ENCODE measurements at places on chromosomes 6 and 20.

GRCh38 chr6:112154711-112155110 lies 67.3 kb downstream of the FAM229B start:
- H3K4me1 ChIP-seq = no peaks in the 10 kb centered on the region
- no peaks in the 10 kb centered on the region for H3K36me3 ChIP-seq
- no peak overlapping the region for H3K27ac ChIP-seq
- peaks cover 15% of the 10 kb centered on the region for H3K27me3 ChIP-seq

DNA sequence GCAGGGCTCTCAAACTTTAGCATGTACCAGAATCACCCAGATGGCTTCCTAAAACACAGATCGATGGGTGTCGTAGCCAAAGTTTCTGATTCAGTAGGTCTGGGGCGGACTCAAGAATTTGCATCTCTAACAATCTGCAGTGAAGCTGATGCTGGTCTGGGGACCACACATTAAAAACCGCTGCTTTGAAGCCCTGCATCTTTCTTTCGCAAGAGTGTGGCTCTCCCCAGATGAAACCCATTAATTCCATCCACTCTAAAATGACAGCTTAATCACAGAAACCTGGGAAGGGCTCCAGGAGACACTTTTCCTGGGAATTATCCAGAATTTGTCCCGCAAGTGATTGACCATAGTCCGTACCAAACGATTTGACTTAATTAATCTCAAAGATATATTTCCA lies 319.8 kb upstream of the PLCB4 start:
- H3K36me3 ChIP-seq = no peaks in the 10 kb centered on the region
- no peaks in the 10 kb centered on the region for H3K27me3 ChIP-seq
- H3K4me3 ChIP-seq = no peak overlapping the region
- no peaks in the 10 kb centered on the region for H3K4me1 ChIP-seq
- no peak overlapping the region for H3K27ac ChIP-seq
- no peak for ATAC-seq

DNA sequence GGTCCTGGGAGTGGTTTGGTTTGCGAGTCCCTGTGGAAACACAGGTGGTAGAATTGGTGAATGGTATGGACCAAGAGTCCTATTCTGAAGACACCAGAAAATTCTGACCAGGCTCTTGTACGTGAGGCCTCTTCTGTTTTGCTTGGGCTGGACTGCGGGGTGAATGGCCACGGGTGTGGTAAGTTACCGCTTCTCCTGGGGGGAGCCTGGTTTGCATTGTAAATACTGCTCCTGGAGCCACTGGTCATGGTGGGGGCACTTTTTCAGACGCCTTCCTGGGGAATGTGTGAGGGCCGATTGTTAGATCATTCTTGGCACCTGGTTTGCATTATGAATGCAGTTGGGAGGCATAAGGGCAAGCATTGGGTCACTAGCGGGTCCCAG lies 25.4 kb upstream of the EPB41L1 start:
- no peak overlapping the region for H3K27ac ChIP-seq
- no peak for ATAC-seq
- no peaks in the 10 kb centered on the region for H3K4me1 ChIP-seq
- H3K4me3 ChIP-seq = no peak overlapping the region
- no peaks in the 10 kb centered on the region for H3K27me3 ChIP-seq
- no peaks in the 10 kb centered on the region for H3K36me3 ChIP-seq

GRCh38 chr6:3712827-3713665 lies 38.5 kb downstream of the PXDC1 start:
- ATAC-seq = no peak
- H3K36me3 ChIP-seq = no peaks in the 10 kb centered on the region
- no peak overlapping the region for H3K4me3 ChIP-seq
- H3K27me3 ChIP-seq = no peaks in the 10 kb centered on the region
- no peaks in the 10 kb centered on the region for H3K4me1 ChIP-seq
- no peak overlapping the region for H3K27ac ChIP-seq

DNA sequence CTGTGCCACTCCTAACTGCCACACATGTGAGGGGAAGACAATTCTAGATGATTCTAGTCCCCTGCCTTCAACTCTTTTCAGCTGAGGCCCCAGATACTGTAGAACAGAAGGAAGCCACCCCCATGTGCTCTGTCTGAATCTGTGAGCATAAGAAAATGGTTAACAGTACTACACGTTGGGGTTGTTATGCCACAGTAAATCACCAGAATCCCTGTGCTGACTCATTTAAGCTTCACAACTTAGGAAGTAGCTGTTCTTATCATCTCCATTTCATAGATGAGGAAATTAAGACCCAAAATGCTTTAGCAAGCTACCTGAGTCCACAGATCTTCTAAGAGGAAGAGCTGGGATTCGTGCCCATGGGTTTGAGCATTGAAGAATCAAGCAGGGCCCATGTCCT lies 27.4 kb upstream of the SCRT2 start:
- no peaks in the 10 kb centered on the region for H3K36me3 ChIP-seq
- H3K27me3 ChIP-seq = peaks cover 20% of the 10 kb centered on the region
- no peak for ATAC-seq
- no peak overlapping the region for H3K27ac ChIP-seq
- no peak overlapping the region for H3K4me3 ChIP-seq

DNA sequence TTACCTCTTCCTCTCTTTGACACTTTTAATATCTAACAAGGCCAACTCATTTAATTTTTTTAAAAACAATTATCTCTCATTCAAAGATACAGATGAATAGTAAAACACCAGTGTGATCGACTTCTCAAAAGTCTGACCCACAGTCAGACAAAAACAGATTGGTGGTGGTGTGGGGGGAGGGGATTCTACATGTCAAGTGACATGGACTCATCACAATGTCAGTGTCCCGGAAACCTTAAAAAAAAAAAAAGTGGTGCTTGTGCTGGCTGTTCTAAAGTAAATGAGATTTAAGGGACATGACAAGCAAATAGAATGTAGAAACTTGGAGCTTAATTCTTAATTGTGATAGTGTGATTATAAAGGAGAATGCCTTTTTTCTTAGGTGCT lies 16.3 kb upstream of the RFPL4B start:
- H3K27me3 ChIP-seq = peaks cover 34% of the 10 kb centered on the region
- H3K4me1 ChIP-seq = no peaks in the 10 kb centered on the region
- H3K27ac ChIP-seq = no peak overlapping the region
- no peak overlapping the region for H3K4me3 ChIP-seq

- H3K4me1 ChIP-seq = peaks cover 4% of the 10 kb centered on the region
- ATAC-seq = no peak
- peaks cover 47% of the 10 kb centered on the region for H3K27me3 ChIP-seq
- H3K4me3 ChIP-seq = no peak overlapping the region
Measured at GRCh38 chr20:39110819-39111136, 148.6 kb downstream of the DHX35 start.

- no peak overlapping the region for H3K27ac ChIP-seq
- H3K4me1 ChIP-seq = no peaks in the 10 kb centered on the region
- no peaks in the 10 kb centered on the region for H3K36me3 ChIP-seq
- no peaks in the 10 kb centered on the region for H3K27me3 ChIP-seq
- ATAC-seq = no peak
- H3K4me3 ChIP-seq = no peak overlapping the region
Measured at GRCh38 chr6:69383627-69384026, 413.2 kb downstream of the LMBRD1 start.

Measured in activated T-helper 17 cell treated with anti-CD3 and anti-CD28 coated beads, Interleukin-2, amount 50 U/mL, for 72 hours (primary cell).